ENCODE measurements at places on chromosomes 1 and 21.

- DNase-seq: no peak
These were observed 25.6 kb downstream of the SGIP1 start for GRCh38 chr1:66559517-66559916.

DNA sequence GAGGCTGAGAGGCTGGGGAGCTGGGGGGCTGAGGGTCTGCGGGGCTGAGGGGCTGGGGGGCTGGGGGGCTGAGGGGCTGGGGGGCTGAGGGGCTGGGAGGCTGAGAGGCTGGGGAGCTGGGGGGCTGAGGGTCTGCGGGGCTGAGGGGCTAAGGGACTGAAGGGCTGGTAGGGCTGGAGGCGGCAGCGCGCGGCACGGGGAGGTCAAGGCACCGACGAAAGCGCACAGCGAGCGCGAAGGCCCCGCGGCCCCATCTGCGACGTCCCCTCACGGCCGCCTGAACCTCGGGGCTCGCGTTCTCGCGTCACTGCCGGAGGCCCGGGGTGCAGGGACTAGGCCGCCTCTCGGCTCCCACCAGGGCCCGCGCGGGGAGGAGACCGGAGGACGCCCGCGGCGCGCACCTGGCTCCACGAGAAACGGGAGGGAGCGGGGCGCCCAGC lies 356 bp downstream of the INTS11 start:
- no peak for DNase-seq

DNA sequence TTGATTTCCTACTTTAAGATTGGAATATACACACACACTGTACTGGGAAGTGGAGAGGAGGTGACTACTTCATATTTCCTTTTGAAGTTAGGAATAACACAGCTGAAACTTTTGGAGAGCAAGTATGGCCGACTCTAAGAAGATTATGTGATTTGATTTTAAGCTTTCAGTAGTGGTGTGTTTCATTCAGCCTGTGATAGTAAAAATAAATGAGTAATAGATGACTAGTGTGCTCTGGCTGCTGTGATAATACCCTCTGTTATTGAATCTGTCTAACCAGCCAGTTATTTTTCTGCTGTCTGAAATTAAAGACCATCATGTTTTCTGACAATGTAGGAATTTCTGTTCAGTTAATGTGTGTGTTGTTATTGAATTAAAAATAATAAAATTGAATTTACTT lies 48.3 kb downstream of the CTTNBP2NL start:
- DNase-seq: no peak

DNA sequence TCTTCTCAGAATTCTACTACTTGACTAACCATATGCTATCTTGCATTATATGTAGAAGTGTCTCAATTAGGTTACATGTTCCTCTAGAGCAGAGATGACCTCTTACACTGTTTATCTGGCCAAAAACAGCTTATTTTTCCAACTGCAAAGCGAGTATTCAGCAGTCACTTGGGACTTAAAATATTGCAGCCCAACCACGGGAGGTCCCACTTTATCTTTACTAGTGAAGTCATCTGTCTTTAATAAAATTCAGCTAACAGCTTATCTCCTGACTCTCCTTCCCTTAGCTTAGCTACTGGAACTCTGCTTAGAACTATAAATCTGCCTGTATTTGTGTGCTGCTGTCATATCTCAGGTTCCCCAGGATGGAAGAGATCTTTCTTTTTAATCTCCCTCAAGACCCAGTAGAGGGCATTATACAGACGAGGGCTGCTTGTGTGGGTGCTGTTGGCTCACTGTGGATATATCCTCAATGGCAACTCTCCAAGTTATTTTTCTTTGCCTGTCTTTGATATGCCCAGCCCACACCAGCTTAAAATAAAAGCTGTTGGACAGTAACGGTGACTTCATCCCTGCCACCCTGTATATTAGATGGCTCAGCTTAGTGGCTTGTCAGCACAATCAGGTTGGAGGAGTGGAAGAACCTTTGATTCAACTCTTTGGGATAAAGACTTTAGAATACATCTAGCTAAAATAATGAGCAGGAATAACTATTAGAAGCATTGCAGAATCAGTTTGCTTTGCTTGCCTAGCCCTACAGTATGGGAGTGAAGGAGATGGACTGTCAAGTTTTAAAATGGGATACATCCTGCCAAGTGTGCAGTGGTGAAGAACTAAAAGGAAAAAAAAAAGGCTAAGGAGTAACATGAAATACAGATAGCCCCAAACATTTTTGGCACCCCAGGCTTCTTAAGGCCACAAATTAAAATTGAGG lies 9.6 kb downstream of the ENSA start:
- DNase-seq: no peak

DNA sequence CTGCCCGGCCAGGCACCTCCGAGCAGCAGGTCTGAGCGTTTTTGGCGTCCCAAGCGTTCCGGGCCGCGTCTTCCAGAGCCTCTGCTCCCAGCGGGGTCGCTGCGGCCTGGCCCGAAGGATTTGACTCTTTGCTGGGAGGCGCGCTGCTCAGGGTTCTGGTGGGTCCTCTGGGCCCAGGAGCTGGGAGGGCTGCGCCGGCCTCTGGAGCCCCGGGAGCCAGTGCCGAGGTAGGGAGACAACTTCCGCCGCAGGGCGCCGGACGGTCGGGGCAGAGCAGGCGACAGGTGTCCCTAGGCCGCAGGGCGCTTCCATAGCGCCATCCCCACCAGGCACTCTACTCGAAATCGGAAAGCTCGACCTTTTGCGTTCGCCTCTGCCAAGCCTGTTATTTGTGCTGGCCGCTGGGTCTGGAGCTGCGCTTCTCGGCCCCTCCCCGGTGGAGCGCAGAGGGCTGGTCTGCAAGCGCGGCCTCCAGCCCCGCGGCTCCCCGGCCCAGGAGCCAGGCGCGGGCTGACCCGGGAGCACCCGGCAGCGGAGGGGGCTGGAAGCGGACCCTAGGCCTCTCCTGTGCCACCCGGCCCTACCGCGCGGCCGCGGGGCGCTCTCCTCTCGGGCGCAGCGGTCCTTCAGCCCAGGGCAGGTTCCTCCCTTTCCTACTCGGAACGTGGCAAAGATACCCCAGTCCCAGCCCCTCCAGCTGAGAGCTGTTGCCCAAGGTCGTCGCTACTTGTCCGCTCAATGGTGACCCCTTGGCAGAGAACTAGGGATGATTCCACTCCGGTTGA lies 2.2 kb downstream of the SIM2 start:
- DNase-seq: no peak

- DNase-seq: no peak
These were observed 484.8 kb downstream of the PTPRC start for GRCh38 chr1:199123615-199124014.

- no peak for DNase-seq
These were observed 124.7 kb upstream of the ARHGEF16 start for GRCh38 chr1:3329640-3330281.

DNA sequence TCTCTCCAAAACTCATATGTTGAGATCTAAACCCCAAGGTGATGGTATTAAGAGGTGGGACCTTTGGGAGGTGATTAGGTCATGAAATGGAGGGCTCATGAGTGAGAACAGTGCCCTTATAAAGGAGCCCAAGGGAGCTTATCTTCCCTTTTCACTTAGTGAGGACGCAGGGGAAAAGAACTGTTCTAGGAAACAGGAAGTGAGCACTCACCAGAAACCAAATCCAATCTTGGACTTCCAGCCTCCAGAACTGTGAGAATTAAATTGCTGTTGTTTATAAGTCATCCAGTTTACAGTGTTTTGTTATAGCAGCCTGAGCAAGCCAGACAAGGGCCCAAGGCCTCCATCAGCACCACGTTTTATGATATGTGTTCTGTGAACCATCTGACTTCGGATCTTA lies 60.3 kb upstream of the LRRC8D start:
- DNase-seq: no peak

DNA sequence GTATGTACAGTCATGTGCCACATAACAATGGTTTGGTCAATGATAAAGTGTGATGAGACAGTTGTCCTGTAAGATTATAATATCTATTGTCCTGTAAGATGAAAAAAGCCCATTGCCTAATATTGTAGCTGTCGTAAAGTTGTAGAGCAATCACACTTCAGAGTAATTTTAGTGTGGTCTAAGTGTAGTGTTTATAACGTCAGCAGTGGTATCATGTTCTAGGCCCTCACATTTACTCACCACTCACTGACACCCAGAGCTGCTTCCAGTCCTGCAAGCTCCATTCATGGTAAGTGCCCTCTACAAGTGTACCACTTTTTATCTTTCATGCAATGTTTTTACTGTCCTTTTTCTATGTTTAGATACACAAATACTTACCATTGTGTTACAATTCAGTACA lies 259.9 kb upstream of the RAB4A start:
- no peak for DNase-seq

- DNase-seq: no peak
These were observed 9.9 kb upstream of the ZBTB17 start for GRCh38 chr1:15985611-15986297.

DNA sequence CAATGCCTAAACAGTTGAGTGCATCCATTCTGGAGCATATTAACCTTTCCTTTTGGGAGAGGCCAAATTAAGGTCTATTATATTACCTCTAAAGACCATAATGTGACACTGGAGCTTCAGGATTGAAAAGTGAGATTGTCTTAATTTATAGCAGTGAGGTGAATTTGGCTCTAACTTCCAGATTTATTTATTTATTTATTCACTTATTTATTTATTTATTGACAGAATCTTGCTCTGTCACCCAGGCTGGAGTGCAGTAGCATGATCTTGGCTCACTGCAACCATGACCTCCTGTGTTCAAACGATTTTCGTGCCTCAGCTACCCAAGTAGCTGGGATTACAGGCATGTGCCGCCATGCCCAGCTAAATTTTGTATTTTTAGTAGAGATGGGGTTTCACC lies 19.1 kb downstream of the ZCCHC17 start:
- no peak for DNase-seq

- peak; percentile 52 for DNase-seq
These were observed 165.8 kb upstream of the EDN2 start for GRCh38 chr1:41650028-41650880.

- peak; percentile 34 for DNase-seq
These were observed 22.8 kb upstream of the TARS2 start for GRCh38 chr1:150464422-150464826.
